Neural crest cell (in vitro differentiated cells): ENCODE measurements at places on chromosomes 3 and 15. TPM values are rescaled to one million over a fixed set of nuclear protein-coding genes. Genes with fewer than 3 reads are reported as not detected.

Gene CSK
- total RNA-seq, result 107 and 109 TPM in 2 replicates

- DNase-seq, result no peak
Measured at GRCh38 chr15:45581919-45582318, 5.3 kb upstream of the BLOC1S6 start.

Gene TLNRD1
- total RNA-seq, result 30.6 and 31.7 TPM in 2 replicates

Gene PIK3R4
- total RNA-seq, result 29.0 and 34.2 TPM in 2 replicates

Gene DUOXA1
- not detected in 2 replicates for total RNA-seq

DNA sequence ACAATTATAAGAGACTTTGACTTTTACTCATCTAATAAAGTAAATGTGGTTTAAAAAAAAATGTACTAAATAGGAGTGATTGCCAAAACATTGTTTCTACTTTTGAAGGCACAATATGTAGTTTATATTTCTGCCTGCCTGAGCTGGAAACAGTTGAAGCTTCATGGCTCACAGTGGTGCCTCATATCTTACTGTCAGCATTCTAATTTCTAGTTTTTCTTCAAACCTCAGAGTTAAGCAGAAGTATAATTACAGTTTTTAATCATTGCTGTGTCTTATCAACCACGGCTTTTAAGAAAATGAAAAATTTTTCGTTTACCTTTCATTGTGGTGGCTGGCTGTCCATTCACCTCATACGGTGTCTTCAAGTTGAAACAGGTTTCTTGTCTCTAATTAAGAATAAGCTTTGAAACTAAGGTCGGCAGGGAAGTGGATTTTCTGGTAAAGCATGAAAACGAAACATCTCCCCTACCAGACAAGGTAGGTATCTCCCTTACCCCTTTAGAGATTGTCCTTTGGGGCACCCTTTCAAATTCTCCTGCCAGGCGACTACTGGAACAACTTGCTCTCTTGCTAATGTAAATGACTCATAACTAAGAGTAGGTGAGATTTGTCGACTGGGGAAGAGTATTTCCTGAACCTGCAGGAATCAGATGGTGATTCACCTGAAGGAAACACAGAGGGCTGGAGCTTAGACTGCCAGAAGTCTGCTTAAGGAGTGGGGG is at the start of gene GPR87:
Gene GPR87, minus strand, starts transcription at position 554 of the 725 bp plus-strand sequence. CDS start 16,720 bp downstream, outside the sequence.
- DNase-seq, result no peak

DNA sequence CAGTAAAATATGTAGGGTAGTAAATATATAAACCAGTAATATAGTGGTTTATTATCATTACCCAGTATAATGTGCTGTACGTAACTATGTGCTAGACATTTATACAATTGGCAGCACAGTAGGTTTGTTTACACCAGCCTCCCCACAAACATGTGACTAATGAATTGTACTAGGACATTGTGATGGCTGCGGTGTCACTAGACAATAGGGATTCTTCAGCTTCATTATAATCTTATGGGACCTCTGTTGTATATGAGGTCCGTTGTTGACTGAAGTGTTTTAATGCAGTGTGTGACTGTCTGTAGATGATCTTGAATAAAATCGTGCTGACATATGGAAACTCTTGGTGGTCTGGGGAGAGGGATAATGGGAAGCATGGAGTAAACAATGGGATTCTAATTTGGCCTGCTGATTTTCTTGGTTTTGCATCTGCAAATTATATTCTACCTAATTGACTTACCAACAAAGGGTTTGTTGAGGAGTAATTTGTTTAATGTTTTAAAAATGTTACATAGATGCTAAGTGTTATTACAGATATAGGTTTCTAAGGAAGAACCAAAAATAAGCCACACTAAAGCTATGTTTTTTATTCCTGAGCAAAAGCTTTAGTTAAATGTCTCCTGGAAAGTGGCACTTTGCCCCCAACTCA is 496.5 kb upstream of the TBL1XR1 start:
- no peak for DNase-seq

- no peak for DNase-seq
Measured at GRCh38 chr15:85477061-85477460, 96.7 kb downstream of the AKAP13 start.

Gene PLIN1
- total RNA-seq, result 0.56 and 0.73 TPM in 2 replicates
